ENCODE measurements at places on chromosomes 3 and 15.

- DNase-seq: no peak
Measured at GRCh38 chr3:122986693-122987179, 40.8 kb downstream of the SEMA5B start.

DNA sequence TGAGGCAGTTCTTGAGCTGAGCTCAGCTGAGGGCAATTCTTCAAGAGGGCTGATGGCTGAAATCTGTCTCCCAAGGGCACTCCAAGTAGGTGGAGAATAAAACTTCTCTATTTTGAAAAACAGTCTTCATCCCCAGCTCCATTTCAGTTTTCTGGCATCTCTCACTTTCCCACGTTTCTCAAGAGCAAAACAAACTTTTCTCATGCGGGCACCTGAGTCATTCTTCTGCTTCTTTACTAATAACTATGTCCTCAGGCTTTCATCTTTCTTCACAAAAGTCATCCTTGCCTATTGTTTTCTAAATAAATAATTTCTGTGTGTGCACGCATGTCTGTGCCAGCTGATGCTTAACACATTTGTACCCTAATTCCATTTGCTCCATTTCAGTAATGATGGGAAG is 96.1 kb upstream of the NUDT16 start:
- DNase-seq: no peak

DNA sequence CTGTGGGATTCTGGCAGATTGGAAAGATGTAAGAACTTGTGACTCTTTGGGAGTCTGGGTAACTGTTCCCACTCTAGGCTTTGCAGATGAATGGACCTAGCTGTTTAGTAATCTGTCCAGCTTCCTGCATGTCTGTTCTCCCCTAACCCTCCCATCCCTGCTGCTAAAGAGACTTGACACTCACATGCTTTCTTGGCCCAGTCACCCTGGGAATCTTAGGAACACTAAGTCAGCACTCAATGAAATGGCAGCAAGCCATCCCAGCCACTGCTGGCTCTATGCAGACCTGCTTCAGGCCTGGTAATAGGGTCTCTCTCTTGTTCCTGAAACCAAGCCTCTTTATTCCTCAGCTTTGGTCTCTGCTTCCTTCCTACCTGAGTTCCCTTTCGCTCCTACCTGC is 63.7 kb upstream of the THSD4 start:
- DNase-seq: no peak

- DNase-seq: no peak
Measured at GRCh38 chr15:26433818-26434217, 339.0 kb downstream of the GABRB3 start.

DNA sequence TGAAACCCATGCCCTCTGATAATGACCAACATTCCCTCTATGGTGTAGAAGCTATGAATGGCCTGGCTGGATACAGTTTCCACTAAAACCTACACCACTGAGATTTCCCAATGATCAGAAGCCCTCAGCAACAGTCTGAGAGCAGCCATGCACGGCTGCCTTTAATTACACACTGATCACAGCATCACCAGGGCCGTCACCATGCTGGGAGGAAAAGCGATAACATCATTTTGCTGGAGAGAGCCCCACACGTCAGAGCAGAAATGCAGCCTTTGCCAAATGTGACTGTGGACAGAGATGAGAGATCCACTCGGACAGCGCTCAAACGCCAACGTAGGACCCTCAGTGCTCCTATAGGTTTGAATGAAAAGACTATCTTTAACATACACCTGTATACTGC is 135.0 kb downstream of the XXYLT1 start:
- no peak for DNase-seq

DNA sequence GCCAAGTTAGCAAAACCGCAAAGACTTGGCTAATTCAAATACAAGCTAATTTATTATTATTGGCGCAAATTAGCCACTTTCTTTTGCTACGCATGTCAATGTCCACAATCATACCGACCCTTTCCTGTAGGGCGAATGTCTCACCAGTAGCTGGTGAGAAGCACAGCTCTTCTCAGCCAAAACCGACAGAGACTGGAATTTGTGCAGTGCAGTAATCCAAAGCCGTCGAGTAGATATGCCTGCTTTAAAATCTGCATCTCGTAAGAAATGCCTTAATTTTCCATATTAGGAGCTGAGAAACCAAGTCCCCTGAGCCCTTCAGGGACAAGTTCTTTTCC is 614 bp upstream of the MINDY2 start:
- DNase-seq: no peak

DNA sequence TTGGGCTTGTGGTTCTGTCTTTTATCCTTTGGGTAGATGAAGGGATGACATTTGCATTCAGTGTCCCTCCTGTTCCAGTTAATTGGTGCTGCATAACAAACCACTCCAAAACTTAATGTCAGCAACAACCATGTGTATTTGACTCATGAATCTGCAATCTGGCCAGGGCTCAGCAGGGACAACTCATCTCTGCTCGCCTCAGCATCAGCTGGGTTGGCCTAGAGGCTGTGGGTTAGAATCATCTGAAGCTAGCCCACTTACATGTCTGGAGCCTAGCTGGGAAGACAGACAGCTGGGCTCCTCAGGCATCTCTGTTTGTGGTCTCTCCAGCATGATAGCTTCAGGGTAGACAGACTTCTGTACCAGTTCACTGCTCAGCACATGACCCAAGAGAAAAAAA is 92.0 kb downstream of the TMEM108 start:
- DNase-seq: no peak

DNA sequence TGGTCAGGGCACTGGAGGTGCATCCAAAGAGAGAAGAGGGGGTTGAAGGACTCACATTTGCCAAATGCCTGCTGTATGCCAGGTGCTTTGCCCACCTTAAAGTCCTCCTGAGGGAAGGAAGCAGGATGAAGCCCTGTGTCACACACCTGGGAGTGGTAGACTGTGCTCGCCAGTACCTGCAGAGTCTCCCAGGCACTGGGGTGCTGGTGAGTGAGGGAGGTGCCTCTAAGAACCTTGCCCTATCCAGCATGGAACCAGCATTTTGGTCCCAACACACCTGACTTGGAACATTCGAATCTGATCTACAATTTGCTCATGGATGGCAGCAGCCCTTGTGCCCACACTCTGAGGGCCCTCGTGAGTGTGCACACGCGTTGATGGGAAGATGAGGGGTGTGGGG is 76.7 kb downstream of the SEC22A start:
- no peak for DNase-seq

- no peak for DNase-seq
Measured at GRCh38 chr3:97942801-97943546, 29.3 kb downstream of the RIOX2 start.

GRCh38 chr3:45765266-45765851 is 31.0 kb downstream of the SLC6A20 start:
- DNase-seq: no peak

GRCh38 chr3:72114773-72115172 is 329.8 kb upstream of the PROK2 start:
- no peak for DNase-seq

GRCh38 chr3:182812123-182812522 is 18.8 kb downstream of the ATP11B start:
- DNase-seq: no peak

GRCh38 chr3:194367992-194368841 is 1.3 kb downstream of the LRRC15 start:
- DNase-seq: no peak

- DNase-seq: no peak
Measured at GRCh38 chr15:53072077-53072476, 281.9 kb upstream of the ONECUT1 start.

DNA sequence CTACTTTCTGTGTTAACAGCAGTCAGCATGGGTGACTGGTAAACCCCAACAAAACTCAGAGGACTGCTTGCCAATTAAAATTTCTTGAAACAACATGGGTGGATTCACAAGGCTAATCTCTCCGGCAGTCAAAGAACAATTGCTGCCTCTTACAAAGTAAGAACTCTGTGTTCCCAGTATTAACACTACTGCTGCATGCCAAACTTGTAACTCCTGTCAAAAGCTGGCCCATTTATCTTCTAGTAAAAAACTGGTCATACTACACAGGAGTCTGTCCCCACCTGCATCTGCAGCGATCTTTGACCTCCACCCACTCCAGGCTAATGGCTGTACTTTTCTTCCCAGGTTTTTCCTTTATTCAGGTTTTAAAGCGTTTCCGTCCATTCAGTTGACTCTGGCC is 8.7 kb upstream of the ZNF589 start:
- no peak for DNase-seq

- no peak for DNase-seq
Measured at GRCh38 chr3:23438657-23439056, 235.5 kb downstream of the UBE2E2 start.

DNA sequence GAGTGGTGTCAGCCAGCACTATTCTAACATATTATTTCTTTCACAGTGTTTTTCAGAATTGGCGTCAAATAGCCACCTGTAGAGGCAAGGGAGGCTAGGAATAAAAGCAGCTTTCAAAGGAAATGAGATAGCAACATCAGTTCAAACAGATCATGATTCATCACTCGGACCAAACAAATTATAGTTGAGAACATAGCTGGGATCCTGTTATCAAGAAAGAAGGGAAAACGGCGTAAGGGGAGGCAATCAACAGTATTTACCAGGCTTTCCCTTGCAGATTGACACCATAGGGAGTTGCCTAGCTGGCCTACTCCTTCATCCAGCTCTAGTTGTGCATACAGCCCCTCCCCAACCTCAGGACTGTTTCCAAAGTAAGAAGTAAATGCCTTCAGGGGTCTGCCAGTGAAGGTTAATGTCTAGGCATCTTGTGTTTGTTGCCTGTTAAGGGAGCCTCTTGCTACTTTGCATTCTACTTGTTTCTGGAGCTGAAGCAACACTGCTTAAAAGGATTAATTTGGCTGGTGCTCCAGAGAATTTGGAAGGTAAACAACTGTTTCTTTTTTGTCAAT is 286.5 kb downstream of the NSUN3 start:
- DNase-seq: no peak

GRCh38 chr3:126378341-126378751 is 16.4 kb upstream of the CFAP100 start:
- DNase-seq: no peak

GRCh38 chr3:87069971-87070370 is 79.0 kb upstream of the VGLL3 start:
- DNase-seq: no peak

DNA sequence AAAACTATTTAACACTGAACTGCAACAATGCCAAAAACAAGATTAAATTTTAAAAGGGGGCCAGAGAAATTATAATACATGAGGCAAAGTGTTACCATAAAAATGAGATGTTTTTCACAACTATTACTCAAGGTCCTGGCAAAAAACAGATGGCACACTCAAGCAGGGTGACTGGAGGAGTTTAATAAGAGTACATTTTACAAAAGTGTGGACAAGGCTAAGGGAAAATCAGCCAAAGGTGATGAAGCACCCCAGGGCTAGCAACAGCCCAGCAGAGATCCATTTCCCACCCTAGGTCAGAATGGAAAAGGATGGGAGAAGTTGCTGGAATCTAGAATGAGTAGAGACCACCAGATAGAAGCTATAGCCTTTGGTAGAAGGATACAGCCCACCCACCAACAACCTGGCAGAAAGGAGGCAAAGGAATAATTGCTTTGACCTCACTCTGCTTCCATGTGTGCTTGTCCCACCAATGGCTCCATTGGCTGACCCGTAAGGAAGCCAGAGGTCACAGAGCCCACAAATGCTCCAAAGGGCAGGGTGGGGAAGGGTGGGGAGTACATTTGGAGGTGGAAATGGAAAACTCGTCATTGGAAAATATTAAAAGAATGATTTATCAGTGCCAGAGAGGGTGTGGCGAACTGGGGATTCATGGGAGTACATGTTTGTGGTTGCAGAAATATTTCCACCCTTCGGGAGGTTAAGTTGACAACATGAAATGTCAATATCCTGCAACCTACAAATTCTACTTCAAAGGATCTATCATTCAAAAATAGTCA is 161.0 kb upstream of the UBE2E2 start:
- no peak for DNase-seq

GRCh38 chr3:8970971-8971589 is 7.8 kb upstream of the RAD18 start:
- DNase-seq: peak; percentile 57

DNA sequence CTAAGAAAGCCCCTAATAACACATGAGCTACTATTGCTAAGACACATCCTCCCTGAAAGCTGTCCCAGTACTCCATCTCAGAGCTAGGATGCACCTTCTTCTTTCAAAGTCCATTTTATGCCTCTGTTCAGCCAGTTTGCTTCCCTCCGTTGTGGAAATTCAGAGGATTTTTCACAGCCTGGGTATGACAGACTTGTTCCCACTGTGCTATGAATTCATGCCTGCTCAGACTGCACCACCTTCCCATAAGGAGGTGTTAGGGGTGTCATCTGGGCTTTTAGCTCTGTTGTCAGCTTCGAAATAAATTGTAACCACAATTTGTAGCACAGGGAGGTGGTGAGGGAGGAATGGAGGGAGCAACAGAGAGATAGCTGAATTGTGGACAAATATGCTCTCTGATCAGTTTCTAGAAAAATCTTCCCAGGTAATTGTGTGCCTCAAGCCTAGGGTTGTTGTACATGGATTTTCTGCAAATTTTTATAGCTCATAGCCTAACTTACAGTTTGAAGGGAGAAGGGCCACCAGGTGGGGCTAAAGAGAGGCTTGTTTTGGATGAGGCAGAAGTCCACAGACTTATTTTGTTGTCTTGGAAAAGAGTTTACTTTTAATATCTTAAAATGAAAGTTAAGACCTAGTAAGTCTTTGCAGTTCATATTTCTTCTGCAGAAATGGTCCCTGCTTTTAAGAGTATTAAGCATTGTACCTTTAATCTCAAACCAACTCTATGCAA is 462.0 kb downstream of the PDCD6IP start:
- no peak for DNase-seq

DNA sequence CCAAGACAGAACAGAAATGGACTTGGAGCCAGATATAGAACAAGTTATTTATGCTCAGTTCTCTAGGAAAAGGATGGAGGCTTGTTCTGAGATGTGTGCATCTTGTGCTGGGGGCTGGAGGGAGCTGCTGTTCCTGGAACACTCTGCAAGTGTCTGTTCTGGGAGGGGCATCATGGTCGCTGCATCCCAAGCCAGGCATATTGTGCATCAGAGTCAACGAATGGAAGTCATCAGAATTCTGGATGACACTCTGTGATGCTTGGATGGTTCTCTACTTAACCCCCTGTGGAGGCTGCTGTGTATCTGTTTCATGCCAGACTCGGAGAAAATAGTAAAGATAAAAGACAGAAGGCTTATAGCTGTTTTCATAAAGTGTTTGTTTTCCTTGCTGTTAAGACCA is 34.7 kb downstream of the RPL22L1 start:
- no peak for DNase-seq

GRCh38 chr3:47079432-47079831 is 84.5 kb downstream of the SETD2 start:
- no peak for DNase-seq

- DNase-seq: no peak
Measured at GRCh38 chr15:61299075-61299763, 70.1 kb upstream of the RORA start.

DNA sequence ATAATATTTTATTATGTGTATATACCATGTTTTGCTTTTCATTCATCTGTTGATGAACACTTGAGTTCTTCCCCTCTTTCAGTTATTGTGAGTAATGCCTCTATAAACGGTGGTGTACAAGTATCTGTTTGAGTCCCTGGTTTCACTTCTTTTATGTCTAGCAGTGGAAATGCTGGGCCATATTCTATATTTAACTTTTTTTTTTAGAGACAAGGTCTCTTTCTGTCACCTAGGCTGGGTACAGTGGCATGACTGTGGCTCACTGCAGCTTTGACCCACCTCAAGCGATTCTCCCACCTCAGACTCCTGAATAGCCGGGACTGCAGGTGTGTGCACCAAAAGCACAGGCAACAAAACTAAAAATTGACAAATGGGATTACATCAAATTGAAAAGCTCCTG is 19.9 kb downstream of the GOLM2 start:
- DNase-seq: no peak
